ENCODE measurements at places on chromosomes 2 and 18.

DNA sequence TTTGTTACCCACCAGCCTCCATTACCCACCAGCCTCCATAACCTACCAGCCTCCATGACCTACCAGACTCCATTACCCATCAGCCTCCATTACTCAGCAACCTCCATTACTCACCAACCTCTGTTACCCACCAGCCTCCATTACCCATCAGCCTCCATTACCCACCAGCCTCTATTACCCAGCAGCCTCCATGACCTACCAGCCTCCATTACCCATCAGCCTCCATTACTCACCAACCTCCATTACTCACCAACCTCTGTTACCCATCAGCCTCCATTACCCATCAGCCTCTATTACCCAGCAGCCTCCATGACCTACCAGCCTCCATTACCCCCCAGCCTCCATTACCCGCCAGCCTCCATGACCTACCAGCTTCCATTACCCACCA lies 133.3 kb upstream of the HS6ST1 start:
- DNase-seq, result no peak

DNA sequence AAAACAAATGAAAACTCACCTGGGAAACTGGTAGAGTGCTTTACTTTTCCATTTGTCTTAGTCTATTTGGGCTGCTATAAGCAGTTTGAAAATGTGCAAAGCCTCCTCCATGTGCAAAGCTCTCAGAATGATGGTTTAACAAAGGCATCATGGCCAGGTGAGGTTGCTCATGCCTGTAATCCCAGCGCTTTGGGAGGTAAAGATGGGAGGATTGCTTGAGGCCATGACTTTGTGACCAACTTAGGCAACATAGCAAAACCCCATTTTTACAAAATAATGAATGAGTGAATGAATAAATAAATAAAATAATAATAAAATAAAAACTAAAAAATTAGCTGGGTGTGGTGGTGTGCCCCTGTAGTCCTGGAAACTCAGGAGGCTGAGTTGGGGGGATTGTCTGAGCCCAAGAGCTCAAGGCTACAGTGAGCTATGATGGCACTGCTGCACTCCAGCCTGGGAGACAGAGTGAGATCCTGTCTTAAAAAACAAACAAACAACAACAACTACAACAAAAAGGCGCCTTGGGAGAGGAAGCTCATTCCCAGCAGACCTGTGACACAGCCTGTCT lies 71.8 kb downstream of the MYCN start:
- DNase-seq, result no peak

DNA sequence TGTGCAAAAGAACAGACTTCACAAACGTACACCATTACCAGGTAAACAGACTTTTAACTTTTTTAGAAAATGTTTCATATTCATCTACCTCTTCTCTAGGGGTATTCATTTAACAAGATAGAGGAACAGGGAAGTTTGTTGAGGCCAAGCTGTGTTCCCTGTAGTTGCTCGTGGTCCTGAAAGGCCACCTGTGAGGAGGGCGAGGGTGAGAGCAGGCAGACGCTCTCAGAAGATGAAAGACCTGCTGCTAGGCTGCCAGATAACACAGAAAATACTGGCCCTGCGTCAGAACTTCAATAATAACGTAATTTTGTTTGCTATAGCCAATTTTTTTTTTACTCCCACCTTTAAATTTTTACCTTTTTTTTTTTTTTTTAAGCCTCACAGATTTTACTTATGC lies 42.0 kb downstream of the SOCS6 start:
- no peak for DNase-seq

DNA sequence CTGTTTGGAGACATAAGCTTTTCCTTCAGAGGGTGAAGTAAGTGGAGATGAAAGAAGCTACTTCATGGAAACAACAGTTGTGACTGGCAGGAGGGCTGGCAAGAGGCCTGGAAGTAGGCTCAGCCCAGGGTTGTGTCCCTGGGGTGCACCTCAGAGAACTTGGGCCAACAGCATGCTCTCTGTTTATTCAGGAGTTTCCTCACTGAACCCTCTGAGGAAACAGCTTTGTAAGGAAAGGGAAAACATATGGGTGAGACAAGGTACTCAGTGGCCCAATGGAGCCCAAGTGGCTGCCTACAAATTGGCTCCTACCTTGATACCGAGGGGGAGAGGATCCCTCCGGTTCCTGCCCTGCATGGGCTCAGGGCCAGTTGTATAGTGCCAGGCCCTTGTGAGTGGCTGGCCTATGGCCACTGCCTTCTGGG lies 115.5 kb upstream of the ITGA6 start:
- DNase-seq, result no peak

DNA sequence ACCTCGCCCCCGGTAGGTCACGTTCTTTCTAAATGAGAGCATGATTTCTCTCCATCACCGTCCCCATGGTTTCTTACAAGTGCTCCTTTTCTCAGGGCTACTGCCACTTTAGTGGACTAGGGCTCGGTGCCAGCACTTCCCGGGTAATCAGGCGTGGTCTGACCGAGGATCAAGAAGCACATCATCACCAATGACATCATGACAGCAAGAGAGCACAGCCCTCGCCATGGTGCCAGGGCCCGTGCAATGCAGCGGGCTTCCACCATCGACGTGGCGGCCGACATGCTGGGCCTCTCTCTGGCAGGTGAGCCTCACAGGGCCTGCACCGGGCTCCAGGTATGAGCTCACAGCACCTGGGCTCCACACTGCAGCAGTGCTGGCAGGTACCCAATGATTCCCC lies 75.2 kb downstream of the INPP4A start:
- no peak for DNase-seq

GRCh38 chr18:45173799-45174519 lies 441.3 kb upstream of the SLC14A2 start:
- DNase-seq, result no peak

DNA sequence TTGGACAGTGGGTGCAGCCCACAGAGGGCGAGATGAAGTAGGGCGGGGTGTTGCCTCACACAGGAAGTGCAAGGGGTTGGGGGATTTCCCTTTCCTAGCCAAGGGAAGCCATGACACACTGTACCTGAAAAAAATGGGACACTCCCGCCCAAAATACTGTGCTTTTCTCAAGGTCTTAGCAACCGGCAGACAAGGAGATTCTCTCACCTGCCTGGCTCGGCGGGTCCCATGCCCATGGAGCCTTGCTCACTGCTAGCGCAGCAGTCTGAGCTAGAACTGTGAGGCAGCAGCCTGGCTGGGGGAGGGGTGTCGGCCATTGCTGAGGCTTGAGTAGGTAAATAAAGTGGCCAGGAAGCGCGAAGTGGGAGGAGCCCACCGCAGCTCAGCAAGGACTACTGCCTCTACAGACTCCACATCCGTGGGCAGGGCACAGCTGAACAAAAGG lies 244.7 kb downstream of the NBAS start:
- peak; percentile 20 for DNase-seq

DNA sequence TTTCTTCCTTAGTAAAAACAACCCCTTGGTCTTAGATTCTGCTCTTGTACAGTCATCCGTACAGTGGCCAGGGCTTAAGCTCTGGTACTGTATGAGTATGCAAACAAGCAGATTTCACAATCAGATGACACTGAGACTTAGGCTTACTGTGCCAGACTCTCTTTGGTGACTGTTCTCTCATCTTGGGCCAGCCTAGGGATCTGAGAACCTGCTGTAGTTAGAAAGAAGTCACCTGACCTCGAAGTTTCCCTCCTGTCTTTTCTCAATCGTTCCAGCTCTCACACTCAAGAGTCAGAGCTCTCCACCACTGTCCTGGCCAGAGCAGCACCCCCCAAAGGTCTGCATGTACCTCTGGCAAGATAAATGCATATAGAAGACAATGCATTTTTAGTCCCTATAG lies 63.2 kb downstream of the ZEB2 start:
- no peak for DNase-seq

DNA sequence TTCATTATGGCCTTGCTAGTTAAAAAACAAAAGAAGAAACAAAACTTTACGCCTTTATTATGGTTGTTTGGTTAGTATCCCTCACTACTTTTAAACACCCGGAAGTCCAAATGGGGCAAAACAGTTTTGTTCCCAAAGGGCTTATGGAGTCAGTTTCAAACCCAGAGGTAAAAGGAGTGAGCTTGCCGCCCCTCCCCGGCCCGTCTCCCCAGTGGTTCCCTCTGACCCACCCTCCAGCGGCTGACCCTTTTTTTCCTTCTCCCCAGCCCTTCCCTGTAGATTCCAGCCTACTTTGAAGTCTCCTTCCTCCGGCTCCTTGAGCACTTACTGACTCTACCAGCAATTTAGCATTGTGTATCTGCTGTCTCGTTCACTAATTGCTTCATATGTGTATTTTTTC lies 209.2 kb downstream of the ICOS start:
- no peak for DNase-seq

DNA sequence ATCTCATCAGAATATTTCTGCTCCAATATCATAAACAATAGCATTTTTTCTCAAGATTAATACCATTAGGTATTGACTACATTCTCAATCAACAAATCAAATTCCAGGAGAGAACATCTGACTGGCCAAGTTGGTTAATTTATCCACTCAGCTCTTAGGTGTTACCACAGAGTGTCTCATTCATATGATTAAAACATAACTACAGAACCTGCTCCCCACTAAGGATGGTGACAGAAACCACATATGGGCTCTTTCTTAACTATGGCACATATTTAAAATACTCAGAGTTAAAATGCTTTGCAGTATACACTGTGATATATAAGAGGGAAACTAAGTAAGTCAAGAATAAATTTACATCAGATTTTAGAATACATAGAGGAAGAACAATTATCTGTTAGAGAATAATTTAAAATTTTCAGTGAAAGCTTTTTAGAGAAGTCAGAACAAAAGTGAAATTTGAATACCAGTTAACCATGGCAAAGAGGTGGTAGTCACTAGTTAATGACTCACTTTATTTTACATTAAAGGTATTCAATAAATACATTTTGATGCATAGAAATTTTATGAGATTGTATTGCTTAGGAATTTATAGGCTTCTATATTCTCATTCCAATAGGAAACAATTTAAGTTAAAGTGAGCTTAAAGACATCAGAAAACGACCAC lies 1120.8 kb upstream of the TMEFF2 start:
- DNase-seq, result no peak

DNA sequence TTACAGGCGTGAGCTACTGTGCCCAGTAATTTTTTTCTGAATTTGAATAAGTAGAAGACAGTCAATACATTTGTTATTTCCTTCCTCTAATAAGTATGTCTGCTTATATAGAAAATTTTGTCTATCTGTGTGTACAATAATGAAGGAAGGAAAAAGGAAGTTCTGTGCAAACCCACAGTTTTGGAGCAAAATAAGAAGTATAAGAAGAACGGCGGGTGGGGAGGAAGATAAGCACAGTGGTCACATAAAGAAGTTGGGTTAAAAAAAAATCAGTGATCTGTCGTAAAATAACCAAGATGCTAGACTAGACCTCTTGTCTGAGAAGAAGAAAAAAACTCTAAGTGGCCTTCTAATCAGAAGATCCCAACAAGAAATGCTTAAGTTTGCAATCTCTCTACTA lies 20.2 kb downstream of the MGAT4A start:
- DNase-seq, result no peak

GRCh38 chr2:172423160-172423559 lies 4.2 kb upstream of the ITGA6 start:
- DNase-seq, result no peak

DNA sequence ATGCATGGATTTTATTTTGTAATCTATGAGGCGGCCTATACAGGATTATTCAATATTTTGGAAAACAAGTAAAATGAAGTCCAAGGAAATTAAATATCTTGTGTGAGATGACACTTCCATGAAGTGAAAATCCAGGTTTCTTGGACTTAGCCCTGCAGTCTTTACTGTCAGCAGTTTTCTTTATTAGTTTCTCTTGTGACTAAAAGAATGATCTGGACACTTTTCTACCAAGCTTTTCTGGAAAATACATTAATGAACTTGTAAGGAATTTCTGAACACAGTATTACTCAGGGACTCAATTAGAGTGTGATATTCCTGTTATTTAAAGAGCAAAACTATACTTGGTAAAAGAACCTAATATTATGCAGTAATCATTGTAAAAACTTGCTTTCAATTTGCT lies 610.4 kb upstream of the SLC8A1 start:
- DNase-seq, result no peak

GRCh38 chr2:481388-481787 lies 193.5 kb upstream of the ALKAL2 start:
- no peak for DNase-seq

DNA sequence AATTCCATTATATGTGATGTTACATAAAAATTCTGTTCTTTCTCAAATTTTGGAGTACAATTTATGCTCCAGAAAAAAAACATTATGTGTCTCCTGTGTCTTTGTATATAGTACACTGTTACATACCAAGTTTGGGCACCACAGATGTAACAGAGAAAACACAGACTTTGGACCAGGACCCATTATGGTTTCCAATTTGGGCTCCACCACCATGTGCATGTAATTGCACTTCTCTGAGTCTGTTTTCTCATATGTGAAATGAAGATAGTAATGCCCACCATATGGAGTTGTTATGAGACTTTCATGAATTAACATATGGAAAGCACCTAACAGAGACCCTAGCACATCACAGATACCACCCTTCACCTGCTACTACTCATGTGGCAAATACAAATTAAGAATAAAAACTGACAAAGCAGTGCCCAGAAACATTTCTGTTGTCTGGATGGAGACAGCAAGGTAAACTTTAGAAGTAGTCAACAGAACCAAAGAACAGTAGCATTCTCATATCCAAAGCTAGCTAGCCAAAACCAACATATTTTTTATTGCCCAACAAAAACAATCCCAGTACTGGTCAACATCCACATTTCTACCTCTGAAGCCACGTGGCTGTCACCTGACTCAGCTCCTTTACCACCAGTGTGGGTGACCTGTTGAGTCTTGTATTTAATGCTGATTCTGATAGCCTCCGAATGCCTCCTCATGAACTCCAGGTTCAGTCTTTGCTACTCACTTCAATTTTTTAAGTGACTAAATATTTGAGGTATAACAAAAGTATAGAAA lies 42.9 kb downstream of the ANTXR1 start:
- DNase-seq, result no peak

DNA sequence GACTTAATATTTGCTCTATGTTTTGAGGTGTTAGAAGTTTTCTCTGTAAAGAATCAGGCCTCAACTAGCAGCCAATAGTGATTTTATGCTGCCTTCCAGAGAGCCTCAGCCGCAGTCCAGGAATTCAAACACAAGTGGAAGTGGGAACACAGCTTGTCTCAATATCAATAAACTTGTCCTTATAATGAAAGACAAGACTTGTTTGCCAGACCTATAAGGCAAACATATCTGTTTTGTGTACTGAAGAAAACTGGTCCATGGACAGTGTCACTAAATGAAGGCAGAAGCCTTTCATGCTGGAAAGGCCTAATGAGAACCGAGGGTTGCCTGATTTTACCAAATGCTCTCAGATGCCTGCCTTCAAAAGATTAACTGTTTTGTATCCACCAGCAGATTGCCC lies 182.2 kb downstream of the EPHA4 start:
- no peak for DNase-seq

GRCh38 chr2:199342334-199342733 lies 115.4 kb downstream of the SATB2 start:
- no peak for DNase-seq
